Hematopoietic multipotent progenitor cell treated with erythropoietin and hydrocortisone succinate and interleukin-3 and kit ligand, for 4 days (in vitro differentiated cells): ENCODE measurements at places on chromosomes 2 and 18.
A peak's percentile ranks its signal among the peaks of the same experiment; 100 is the strongest.

DNA sequence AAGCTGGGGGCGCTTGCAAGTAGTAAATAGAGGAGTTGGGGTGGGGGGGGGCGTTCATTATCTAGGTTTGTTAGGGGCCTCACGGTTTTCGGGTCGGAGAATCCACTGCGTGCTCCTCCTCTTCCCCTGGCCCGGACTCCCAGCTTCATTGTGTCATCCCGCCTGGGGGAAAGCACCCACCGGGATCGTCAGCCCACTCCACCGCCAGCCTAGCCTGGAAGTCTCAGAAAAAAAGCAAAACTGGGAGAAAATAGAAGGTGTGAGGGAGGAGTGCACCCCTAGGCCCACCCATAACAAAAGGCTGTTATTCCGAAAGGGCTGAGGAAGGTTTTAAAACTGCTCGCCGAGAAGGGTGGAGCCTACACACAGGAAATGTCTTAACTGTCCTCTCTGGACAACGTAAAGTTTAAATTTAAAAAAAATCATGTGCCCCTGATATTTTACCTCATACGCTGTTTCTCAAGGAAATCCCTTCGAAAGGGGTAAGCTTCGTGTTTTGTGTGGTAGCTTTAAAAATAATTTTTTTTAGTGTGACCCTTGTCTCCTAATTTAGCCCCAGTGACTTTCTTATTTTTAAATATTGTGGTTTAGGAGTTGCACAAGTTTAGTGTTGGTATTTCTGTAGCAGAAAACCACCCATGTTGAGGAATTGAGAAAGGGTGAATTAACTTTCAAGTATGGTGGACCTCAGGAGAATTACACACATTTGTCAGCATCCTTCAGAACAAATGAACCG lies 104.2 kb downstream of the SPTBN1 start:
- DNase-seq: peak; percentile 75

- DNase-seq: no peak
Observed at GRCh38 chr2:3667151-3667631, 9.2 kb downstream of the ALLC start.

DNA sequence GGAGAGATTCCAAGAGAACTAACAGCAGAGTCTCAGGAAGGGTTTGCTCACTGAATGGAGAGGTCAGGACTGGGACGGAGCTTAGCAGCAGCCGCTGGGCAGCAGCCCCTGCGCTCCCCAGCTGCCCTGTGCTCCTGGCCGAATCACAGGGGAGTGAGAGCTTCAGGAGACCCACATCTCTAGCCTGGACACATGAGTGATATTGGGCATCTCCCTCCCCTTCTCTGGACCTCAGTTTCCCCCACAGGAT lies 511 bp downstream of the MATN3 start:
- DNase-seq: no peak

DNA sequence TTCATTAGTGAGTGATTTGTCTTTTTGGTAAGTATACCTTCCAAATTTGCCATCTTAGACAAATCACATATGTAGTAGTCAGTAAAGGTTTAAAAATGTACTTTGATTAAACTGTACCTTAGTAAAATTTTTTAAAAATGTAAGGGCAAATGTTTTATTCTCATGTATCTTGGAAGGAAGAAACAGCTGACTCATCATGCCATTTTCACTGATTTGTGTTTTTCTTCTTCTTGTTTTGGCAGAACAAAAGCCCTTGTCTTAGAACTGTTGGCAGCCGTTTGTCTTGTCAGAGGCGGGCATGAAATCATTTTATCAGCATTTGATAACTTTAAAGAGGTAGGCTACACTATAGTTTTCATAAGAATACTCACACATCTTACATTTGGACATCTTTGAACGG lies 136.5 kb downstream of the PRPF40A start:
- DNase-seq: peak; percentile 38

DNA sequence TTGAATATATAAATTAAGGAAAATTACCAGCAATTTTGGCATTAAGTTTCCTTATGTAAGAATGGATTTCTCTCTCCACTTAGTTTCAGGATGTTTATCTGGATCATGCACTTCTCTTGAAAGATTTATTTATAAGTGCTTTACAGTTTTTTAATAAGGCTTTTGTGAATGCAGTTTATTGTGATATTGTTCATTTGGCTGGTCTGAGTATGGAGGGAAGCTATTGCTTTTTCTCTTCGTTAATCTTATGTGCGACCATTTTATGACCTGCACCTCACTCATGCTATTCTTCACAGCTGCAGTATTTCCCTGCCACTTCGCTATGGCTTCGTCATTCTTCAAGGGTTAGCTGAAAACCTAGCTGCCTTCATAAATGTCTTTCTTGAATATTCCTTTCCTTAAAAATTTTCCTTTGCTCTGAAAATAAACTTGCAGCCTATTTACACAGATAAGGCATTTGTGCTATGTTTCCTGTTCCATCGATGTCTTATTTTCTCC lies 233.4 kb downstream of the SOCS6 start:
- no peak for DNase-seq

DNA sequence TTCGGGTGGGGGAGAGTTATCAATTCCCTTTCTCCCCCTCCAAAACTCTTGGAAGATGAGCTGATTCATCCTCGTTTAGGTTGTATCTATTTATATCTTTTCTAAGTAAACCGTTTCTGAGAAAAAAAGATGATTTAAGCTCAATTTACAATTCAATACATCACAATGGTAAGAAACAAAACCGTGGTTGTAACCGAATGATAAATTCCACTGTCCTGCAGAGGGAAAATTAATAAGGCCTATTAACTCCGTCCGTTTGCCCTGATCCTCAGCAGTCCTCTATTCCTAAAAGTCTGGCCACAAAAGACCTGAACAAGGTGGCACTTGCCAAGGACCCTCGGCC lies 286.2 kb downstream of the TCF4 start:
- no peak for DNase-seq

DNA sequence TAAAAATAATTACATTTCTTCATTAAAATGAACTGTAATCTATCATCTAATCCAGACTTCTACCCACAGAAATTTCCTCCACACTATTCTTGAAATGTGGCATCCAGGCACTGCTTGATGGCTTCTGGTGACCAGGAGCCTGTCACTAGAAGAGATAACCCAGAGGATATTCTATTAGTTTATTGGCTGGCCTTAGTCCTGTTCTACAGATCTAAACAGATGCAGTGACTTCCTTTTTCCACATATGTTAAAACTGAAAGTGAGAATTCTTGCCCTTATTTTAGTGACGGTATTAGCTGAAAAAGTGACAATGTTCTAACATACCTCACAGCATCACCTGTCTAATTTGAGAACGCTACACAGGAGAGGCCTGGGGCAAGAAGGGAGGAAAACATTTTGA lies 775.4 kb downstream of the TSN start:
- DNase-seq: peak; percentile 42

DNA sequence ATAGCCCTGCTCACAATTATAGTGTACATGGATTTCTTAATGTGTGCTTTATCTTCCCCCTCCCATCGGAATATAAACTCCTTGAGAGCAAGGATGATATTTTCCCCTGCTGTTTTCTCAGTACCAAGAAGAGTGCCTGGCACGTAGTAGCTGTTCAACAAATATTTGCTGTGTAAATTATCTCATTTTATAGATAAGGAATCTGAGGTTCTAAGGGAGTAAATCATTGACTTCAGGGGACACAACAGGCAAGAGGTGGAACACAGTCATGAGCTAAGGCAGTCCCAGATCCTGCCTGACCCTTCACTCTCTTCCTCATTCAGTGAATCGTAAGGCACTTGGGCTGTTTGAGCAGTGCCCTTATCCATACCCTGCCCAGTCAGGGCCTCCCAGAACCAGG lies 187.3 kb upstream of the TNP1 start:
- no peak for DNase-seq

GRCh38 chr2:203861197-203861596 lies 6.4 kb upstream of the CTLA4 start:
- no peak for DNase-seq

- DNase-seq: no peak
Observed at GRCh38 chr2:107255744-107256143, 369.8 kb upstream of the ST6GAL2 start.

DNA sequence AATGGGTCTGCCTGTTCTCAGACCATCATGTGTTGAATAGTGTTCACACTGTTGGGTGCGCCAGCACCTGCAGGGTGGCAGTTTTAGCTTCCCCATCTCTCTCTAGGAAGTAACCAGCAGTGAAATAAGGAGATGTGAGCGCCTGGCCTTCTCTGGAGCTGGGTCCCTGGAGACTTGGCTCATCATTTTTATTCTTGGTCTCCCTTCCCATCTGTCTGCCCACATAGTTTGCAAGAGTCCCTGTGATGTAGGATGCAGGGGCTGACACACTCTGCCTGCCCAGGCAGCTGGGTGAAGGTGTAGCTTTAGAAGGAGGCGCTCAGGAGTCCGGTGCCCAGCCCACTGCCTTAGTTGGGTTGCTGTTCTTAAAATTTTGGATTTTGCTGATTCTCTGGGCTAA lies 172.2 kb downstream of the LDLRAD4 start:
- DNase-seq: no peak

DNA sequence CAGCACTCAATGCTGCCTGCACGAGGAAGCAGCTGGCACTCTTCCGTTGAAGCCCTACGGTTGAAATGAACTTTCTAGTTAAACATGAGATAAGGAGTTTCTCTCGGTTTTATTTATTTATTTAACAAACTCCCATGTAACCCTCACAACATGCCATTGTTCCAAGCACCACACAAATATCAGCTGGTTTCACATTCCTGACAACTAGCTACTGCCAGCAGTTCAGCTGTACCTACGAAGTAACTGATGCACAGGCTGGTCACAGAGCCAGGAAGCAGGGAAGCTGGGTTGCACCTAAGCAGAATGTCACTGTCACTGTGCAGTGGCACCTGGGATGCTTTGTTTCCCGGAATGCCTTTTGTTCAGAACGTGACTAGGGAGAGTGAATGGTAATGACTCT lies 18.1 kb downstream of the TIMM21 start:
- no peak for DNase-seq

- peak; percentile 61 for DNase-seq
Observed at GRCh38 chr2:55231546-55232083, 478 bp downstream of the CLHC1 start.

DNA sequence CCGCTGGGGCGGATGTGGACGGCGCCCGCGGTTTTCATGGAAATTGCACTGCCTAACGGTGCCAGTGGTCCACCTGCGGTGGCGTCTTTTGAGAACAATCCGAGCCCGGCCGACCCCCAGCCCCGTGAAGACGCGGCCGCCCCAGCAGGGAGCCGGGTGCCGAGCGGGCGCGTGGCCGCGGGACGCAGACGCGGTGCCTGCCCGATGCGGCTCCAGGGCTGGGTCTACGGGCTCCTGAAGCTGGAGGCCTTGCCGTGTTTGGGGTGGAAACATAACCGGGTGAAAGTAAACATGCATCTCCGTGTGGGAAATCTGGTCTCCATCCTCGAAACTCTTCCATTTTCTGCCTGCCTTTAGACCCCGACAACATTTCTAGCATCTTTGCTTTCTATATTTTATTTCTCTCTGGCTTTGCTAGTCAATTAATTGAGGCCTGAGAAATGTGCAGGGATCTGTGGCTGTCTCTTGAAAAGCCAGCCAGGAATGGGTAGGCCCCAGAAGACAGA lies 572 bp downstream of the INPP4A start:
- DNase-seq: peak; percentile 43

- DNase-seq: no peak
Observed at GRCh38 chr2:210915912-210916311, 359.5 kb downstream of the CPS1 start.

GRCh38 chr2:191298306-191298705 lies 53.1 kb downstream of the MYO1B start:
- no peak for DNase-seq

- no peak for DNase-seq
Observed at GRCh38 chr2:101737478-101738255, 40.2 kb downstream of the MAP4K4 start.

- DNase-seq: no peak
Observed at GRCh38 chr18:9474108-9474982, 968 bp upstream of the RALBP1 start.

GRCh38 chr2:156532989-156533388 lies 96.8 kb downstream of the GPD2 start:
- DNase-seq: no peak

GRCh38 chr2:100741880-100742276 lies 78.1 kb upstream of the NPAS2 start:
- no peak for DNase-seq

DNA sequence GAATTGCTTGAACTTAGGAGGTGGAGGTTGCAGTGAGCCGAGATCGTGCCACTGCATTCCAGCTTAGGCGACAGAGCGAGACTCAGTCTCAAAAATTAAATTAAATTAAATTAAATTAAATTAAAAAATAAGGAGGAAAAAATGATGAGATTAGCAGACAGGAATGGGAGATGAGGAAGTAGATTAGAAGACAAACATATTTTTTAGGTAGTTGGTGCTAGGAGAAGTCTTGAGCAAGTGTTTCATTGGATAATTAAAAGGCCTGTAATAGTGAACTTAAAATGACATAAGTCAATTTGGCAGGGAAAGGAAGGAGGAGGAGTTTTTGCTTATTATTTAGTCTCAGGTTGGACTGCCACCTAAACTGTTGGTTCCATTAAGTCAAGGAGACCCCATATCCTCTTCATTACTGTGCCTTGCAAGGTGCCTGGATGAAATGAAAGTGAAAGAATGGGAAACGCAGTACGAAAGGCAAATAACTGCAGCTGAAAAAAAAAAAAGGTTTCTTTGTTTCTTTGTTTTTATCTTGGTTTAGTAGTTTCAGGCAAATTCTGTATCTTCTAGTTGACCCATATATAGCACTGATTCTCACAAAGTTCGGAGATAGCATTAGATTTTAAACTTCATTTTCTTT lies 162.0 kb downstream of the SLC8A1 start:
- DNase-seq: no peak

GRCh38 chr2:141482697-141483096 lies 648.1 kb downstream of the LRP1B start:
- DNase-seq: no peak

DNA sequence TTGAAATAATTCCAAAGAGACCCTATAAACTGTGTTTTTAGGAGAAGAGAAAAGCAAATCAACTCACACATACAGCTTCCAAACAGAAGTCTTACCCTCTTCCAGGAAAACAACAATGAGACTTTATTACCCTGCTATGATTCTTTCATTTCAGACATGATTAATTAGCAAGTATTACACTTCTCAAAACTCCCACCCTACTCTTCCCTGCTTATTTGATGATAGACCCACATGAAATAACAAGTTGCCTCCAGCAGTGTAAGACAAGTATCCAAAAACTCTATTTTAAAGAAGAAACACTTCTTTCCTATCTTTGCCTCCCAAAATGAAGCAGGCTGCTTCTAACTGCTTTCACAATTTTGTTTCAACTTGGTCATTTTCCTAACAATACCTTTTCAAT lies 4.1 kb downstream of the FIGN start:
- DNase-seq: no peak

GRCh38 chr2:239938651-239939486 lies 86.3 kb downstream of the NDUFA10 start:
- DNase-seq: no peak
